ENCODE measurements at places on chromosomes 3 and 15.

GRCh38 chr3:28326458-28326926, 22.0 kb upstream of the ZCWPW2 start:
- no peak for DNase-seq

- peak; percentile 17 for DNase-seq
Measured at GRCh38 chr3:187833799-187834578, 88.7 kb upstream of the BCL6 start.

DNA sequence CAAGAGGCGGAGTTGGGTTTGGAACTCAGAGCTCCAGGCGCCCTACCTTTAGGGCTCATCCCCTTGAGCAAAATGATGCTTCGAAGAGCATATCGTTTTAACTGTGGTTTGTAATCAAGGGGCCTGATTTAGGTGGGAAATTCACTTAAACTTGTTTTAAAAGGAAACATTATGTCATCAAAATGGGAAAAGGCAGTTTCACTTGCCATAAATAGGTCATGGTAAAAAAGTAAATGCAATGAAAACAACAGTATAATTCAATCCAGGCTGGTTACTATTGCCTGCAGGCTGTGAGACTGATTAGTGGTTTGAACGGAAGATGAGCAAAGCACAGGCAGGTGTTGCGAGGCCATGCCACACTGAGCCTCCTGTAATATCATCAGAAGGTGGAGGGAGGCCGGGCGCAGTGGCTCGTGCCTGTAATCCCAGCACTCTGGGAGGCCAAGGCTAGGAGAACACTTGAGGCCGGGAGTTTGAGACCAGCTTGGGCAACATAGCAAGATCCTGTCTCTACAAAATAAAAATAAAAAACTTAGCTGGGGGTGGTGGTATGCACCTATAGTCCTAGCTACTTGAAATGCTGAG, 2.1 kb downstream of the HDAC11 start:
- no peak for DNase-seq

- DNase-seq = no peak
Measured at GRCh38 chr15:70063980-70064379, 33.7 kb downstream of the TLE3 start.

- no peak for DNase-seq
Measured at GRCh38 chr3:100149130-100149529, 34.8 kb upstream of the FILIP1L start.

GRCh38 chr15:80028937-80029336, 30.5 kb upstream of the ZFAND6 start:
- DNase-seq = no peak

GRCh38 chr3:71492974-71493771, 90.4 kb downstream of the FOXP1 start:
- DNase-seq = no peak

- DNase-seq = no peak
Measured at GRCh38 chr3:174945951-174946350, 86.8 kb downstream of the NAALADL2 start.

GRCh38 chr3:63523100-63523499, 129.4 kb upstream of the SNTN start:
- no peak for DNase-seq

DNA sequence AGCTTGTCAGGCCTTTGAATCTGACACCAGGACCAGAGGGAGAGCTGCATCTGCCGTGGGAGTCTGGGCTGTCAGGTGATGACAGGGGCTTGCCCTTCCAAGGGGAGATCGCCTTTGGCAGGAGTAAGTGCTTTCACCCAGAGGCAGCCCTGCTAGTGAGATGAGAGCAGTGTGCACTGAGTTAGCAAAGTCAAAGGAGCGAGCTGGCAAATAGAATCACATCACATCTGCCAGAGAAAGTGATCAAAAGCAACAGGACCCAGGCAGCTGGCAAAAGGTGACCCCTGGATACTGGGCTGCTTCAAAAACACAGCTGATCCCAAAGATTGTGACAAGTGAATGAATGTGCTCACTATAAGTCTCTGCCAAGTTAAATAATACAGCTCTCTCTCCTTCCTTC, 36.1 kb upstream of the PYDC2 start:
- no peak for DNase-seq
